Activated CD4-positive, alpha-beta T cell treated with anti-CD3 and anti-CD28 coated beads, Interleukin-2, amount 10 ng/mL, durations not matched to agents 24 days and 14 days (primary cell): ENCODE measurements at places on chromosomes 5 and 9.

DNA sequence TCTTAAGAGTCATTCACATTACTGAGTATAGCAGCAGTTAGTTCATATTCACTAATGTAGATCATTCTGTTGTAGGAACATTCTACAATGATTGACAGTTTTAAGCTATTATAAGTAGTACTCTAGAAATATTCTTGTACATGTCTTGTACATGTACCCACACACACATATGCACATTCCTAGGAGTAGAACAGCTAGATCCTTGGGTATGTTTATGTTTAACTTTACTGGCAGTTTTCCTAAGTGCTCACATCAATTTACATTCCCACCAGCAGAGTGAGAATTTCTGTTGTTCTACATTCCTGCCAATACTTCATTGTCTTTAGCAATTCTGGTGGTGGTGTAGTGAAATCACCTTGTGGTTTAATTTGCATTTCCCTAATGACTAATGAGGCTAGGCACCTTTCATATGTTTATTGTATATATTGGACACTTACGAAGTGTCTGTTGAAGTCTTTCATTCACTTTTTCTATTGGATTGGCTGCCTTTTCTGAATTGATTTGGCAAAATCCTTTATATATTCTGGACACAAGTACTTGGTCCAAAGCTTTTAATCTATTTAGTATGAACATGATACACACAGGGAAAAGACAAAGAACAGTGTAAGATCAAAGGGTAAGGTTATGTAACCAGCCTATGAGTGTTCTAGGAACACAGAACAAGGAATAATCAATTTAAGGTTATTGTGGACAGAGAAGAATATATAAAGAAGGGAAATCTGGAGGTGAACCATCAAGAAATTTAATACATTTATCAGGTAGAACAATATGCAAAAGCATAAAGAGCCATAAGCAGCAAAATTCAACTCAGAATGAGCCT, 95.6 kb downstream of the MLLT3 start:
- H3K27ac ChIP-seq: no peak overlapping the region
- peaks cover 71% of the 10 kb centered on the region for H3K4me1 ChIP-seq
- peaks cover 18% of the 10 kb centered on the region for H3K36me3 ChIP-seq
- no peaks in the 10 kb centered on the region for H3K27me3 ChIP-seq
- no peak for DNase-seq
- peak overlapping the region; percentile 5 for H3K4me3 ChIP-seq

GRCh38 chr9:86634501-86634900, 280.3 kb upstream of the TUT7 start:
- H3K27ac ChIP-seq: no peak overlapping the region
- DNase-seq: no peak
- H3K4me3 ChIP-seq: no peak overlapping the region
- H3K4me1 ChIP-seq: no peaks in the 10 kb centered on the region
- H3K27me3 ChIP-seq: peaks cover 6% of the 10 kb centered on the region

GRCh38 chr5:56302027-56302426, 68.9 kb upstream of the ANKRD55 start:
- DNase-seq: no peak
- no peaks in the 10 kb centered on the region for H3K27me3 ChIP-seq
- peaks cover 8% of the 10 kb centered on the region for H3K4me1 ChIP-seq
- no peak overlapping the region for H3K4me3 ChIP-seq
- no peak overlapping the region for H3K27ac ChIP-seq

GRCh38 chr5:172953776-172954675, 5.2 kb upstream of the RPL26L1 start:
- no peak overlapping the region for H3K27ac ChIP-seq
- DNase-seq: no peak
- peaks cover 10% of the 10 kb centered on the region for H3K4me1 ChIP-seq
- no peak overlapping the region for H3K4me3 ChIP-seq
- peaks cover 4% of the 10 kb centered on the region for H3K27me3 ChIP-seq
- no peaks in the 10 kb centered on the region for H3K36me3 ChIP-seq

- no peak overlapping the region for H3K4me3 ChIP-seq
- peaks cover 2% of the 10 kb centered on the region for H3K4me1 ChIP-seq
- H3K36me3 ChIP-seq: no peaks in the 10 kb centered on the region
- peaks cover 21% of the 10 kb centered on the region for H3K27me3 ChIP-seq
- H3K27ac ChIP-seq: no peak overlapping the region
- DNase-seq: no peak
Measured at GRCh38 chr9:21070171-21070571, 7.6 kb downstream of the IFNB1 start.

DNA sequence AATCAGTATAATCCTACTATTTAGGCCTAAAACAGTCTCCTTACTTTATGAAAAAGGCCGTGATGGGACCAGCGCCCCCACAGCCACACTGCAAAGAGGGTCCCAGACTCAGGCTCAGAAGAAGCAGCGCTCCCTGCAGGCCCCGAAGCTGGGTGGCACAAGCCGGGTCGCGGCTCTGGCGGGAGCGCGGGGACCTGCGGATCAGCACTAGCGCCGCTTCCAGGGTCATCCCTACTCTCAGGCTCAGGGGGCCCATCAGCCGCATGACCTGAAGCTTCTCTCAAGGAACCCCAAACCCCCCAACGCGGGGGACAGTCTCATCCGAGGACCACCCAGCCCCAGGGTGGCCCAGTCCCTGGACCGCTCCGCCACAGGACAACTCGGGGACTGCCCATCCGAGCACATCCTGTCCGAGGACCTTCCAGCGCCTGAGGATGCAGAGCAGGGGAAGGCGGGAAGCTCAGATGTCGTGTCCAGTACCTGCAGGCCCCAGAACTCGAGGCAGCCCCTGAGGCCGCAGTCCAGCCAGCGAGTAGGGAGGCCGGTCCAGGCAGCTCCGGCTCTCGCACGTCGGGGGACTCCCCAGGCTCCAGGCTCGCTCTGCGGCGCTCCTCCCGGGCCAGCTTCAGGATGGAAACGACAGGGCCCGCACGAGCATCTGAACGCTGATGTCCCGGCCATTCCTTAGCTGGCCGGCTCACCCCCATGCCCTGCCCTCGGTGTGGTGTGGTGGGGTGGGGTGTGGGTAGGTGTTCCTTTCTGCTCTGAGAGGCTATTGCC, 32.4 kb upstream of the CDK20 start:
- peak overlapping the region; percentile 10 for H3K27ac ChIP-seq
- no peak overlapping the region for H3K4me3 ChIP-seq
- H3K27me3 ChIP-seq: peaks cover 14% of the 10 kb centered on the region
- peaks cover 5% of the 10 kb centered on the region for H3K4me1 ChIP-seq
- no peaks in the 10 kb centered on the region for H3K36me3 ChIP-seq

- H3K36me3 ChIP-seq: no peaks in the 10 kb centered on the region
- no peak overlapping the region for H3K27ac ChIP-seq
- DNase-seq: no peak
- no peaks in the 10 kb centered on the region for H3K27me3 ChIP-seq
- no peak overlapping the region for H3K4me3 ChIP-seq
- H3K4me1 ChIP-seq: peaks cover 9% of the 10 kb centered on the region
Measured at GRCh38 chr5:150338546-150338945, 19.0 kb upstream of the TCOF1 start.

DNA sequence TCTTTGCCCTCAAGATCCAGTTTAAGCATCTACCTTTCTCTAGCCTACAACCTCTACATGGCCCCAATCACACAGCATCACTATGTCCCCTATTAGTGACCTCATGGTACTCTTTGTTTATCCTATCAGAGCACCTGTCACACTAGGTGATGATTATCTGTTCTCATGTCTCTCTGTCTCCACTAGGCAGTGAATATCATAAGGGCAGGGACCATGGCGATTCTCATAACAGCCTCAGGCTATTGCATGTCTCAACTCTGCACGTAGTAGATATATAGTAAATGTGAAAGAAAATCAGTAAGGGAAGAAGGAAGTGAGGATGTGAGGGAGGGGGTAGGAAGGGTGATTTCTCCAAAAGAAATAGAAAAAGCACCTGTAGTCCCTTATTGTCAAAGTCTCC, 311.0 kb downstream of the NSG2 start:
- no peaks in the 10 kb centered on the region for H3K27me3 ChIP-seq
- H3K4me1 ChIP-seq: no peaks in the 10 kb centered on the region
- H3K27ac ChIP-seq: no peak overlapping the region
- DNase-seq: no peak
- no peaks in the 10 kb centered on the region for H3K36me3 ChIP-seq

- peaks cover 18% of the 10 kb centered on the region for H3K36me3 ChIP-seq
- H3K4me3 ChIP-seq: no peak overlapping the region
- no peak for DNase-seq
- H3K27me3 ChIP-seq: no peaks in the 10 kb centered on the region
- no peak overlapping the region for H3K27ac ChIP-seq
Measured at GRCh38 chr5:132999246-132999645, 27.1 kb downstream of the ZCCHC10 start.

DNA sequence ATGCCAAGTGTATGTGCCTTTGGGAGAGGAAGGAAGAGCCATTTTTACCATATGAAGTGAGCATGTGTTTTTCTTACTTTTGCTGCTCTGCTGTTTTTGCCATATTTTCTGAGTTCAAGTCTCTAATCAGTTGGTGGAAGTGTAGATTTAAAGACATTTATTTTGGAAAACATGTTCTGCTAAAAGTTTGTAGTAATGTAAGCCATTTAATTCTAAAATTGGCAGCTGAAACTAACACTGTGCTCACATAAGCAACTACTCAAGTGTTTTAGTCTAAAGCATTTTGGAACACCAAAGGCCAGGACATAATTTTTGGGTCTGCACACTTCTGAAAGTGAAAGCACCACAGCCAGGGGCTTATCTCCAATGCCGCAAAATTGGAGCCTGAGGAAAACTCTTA, 363.4 kb upstream of the ZNF608 start:
- no peaks in the 10 kb centered on the region for H3K36me3 ChIP-seq
- no peak overlapping the region for H3K27ac ChIP-seq
- no peak overlapping the region for H3K4me3 ChIP-seq
- DNase-seq: no peak

GRCh38 chr5:138224712-138225111, 11.6 kb upstream of the CDC23 start:
- H3K36me3 ChIP-seq: no peaks in the 10 kb centered on the region
- H3K27me3 ChIP-seq: peaks cover 22% of the 10 kb centered on the region
- no peak overlapping the region for H3K27ac ChIP-seq
- no peak for DNase-seq

- H3K36me3 ChIP-seq: peaks cover 61% of the 10 kb centered on the region
- no peak for DNase-seq
- H3K4me3 ChIP-seq: no peak overlapping the region
- H3K4me1 ChIP-seq: no peaks in the 10 kb centered on the region
Measured at GRCh38 chr5:180271221-180271620, 20.7 kb downstream of the MAPK9 start.

DNA sequence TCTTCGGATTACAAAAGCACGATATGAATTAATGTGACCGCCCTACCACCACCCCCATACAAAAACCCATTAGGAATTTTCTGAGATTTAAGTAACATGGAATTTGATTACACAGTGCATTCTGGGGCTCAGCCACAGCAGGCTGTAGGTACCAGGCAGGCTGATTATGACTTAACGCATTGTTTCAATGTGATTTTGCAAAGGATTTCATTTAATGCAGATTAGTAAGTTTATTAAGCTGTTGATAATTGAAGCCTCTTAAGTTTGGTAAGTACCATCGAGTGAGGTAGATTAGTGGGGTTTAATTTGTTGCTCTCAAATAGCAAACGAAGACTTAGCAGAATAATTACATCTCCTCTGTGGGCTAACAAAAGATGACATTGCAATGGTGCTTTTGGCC, 240.1 kb downstream of the TRPM3 start:
- peaks cover 2% of the 10 kb centered on the region for H3K27me3 ChIP-seq
- no peak overlapping the region for H3K4me3 ChIP-seq
- no peaks in the 10 kb centered on the region for H3K36me3 ChIP-seq
- no peak for DNase-seq
- no peak overlapping the region for H3K27ac ChIP-seq

- H3K27me3 ChIP-seq: no peaks in the 10 kb centered on the region
- H3K4me1 ChIP-seq: peaks cover 48% of the 10 kb centered on the region
- DNase-seq: peak; percentile 97
- peak overlapping the region; percentile 92 for H3K4me3 ChIP-seq
- peak overlapping the region; percentile 99 for H3K27ac ChIP-seq
Measured at GRCh38 chr5:59039296-59040023, 456.6 kb downstream of the RAB3C start.

DNA sequence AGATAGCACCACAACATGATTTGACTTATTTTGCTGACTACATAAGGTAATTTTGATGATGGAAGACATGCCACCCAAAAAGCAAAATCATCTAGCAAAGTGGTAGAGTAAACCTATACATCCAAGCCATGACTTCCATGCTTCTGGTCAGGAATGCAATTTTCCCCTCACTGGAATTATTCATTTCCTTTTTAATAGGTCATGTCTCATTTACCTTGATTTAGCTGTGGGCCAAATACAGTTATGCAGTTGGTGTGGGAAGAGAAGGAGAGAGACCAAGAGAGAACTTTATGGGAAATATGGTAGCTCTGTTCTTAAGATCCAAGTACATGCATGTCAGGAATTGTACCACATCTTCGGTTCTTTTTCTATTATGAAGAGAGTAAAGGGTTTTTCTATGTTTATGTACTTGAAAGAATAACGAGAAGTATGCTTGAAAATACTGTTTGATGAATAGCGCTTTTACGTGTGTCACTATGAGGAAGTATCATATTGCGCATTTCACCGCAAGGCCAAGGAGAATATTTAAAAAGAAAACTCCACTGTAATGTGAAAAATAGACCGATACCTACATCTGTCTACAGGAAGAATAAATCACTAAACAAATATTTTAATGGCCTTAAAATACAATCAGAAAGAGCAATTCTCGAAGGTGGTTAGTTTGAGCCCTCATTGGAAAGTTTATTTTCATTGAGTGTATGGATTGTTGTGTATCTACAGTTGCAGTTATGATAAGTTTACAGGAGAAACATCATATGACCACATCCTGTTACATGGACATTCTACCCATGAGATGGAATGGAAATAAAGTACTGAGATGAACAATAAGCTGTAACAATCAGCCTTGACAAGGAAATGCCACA, 134.0 kb downstream of the FOXD1 start:
- no peaks in the 10 kb centered on the region for H3K36me3 ChIP-seq
- DNase-seq: no peak
- H3K27me3 ChIP-seq: peaks cover 57% of the 10 kb centered on the region
- H3K27ac ChIP-seq: no peak overlapping the region
- no peaks in the 10 kb centered on the region for H3K4me1 ChIP-seq

GRCh38 chr5:67294266-67294938, 97.8 kb upstream of the CD180 start:
- H3K4me1 ChIP-seq: no peaks in the 10 kb centered on the region
- no peak overlapping the region for H3K4me3 ChIP-seq
- H3K36me3 ChIP-seq: no peaks in the 10 kb centered on the region
- H3K27ac ChIP-seq: no peak overlapping the region

- H3K4me1 ChIP-seq: no peaks in the 10 kb centered on the region
- no peak for DNase-seq
- H3K4me3 ChIP-seq: no peak overlapping the region
- H3K27ac ChIP-seq: no peak overlapping the region
Measured at GRCh38 chr5:820245-820644, 30.5 kb downstream of the ZDHHC11 start.

GRCh38 chr5:7576023-7576715, 180.2 kb downstream of the ADCY2 start:
- H3K4me3 ChIP-seq: no peak overlapping the region
- H3K27me3 ChIP-seq: no peaks in the 10 kb centered on the region
- H3K27ac ChIP-seq: no peak overlapping the region
- no peaks in the 10 kb centered on the region for H3K36me3 ChIP-seq

GRCh38 chr9:18429070-18429469, 44.9 kb upstream of the ADAMTSL1 start:
- H3K4me3 ChIP-seq: no peak overlapping the region
- no peak for DNase-seq
- H3K27me3 ChIP-seq: peaks cover 1% of the 10 kb centered on the region
